ENCODE measurements at places on chromosomes 16 and 17.

- DNase-seq = no peak
Measured at GRCh38 chr16:89784406-89784805, 32.0 kb downstream of the FANCA start.

- no peak for DNase-seq
Measured at GRCh38 chr17:42347198-42347597, 41.0 kb downstream of the STAT3 start.

GRCh38 chr16:25189305-25189704 lies 27.4 kb upstream of the AQP8 start:
- DNase-seq = no peak

DNA sequence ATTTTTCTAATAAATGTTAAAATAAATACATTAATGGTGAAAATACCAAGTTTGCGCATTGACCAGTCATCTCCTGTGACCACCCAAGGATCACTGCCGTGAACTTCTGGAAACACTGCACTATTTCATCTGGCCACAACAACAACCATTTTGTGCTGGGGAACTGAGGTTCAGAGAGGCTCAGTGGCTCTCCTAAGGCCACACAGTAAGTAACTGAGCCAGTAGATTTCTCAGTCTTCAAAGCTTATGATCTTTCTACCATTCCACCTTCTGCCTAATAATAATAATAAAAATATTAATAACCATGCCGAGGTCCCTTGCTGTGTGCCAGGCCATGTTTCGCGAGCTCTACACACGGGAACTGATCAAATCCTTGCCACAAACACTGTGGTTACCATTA lies 182.0 kb downstream of the IRF8 start:
- no peak for DNase-seq

GRCh38 chr17:64331931-64332493 lies 58.6 kb downstream of the PECAM1 start:
- DNase-seq = no peak

DNA sequence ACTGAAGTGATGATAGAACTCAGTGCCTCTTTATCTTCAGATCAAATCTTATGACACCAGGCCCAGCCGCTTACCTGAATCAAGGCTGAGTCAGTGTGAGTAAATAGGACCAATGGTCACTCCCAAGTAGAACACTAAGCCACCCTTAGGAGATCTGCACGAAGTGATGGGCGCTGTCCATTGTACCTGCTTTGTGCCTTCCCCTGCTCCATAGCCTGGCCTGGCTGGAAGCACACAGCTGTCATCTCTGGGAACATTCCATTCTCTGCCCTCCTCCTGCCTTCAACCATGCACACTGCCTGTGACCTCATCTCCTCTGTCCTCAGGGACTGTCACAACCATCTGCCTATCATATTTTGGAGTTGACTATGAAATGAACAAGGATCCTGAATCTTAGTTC lies 279.5 kb upstream of the ASIC2 start:
- no peak for DNase-seq

DNA sequence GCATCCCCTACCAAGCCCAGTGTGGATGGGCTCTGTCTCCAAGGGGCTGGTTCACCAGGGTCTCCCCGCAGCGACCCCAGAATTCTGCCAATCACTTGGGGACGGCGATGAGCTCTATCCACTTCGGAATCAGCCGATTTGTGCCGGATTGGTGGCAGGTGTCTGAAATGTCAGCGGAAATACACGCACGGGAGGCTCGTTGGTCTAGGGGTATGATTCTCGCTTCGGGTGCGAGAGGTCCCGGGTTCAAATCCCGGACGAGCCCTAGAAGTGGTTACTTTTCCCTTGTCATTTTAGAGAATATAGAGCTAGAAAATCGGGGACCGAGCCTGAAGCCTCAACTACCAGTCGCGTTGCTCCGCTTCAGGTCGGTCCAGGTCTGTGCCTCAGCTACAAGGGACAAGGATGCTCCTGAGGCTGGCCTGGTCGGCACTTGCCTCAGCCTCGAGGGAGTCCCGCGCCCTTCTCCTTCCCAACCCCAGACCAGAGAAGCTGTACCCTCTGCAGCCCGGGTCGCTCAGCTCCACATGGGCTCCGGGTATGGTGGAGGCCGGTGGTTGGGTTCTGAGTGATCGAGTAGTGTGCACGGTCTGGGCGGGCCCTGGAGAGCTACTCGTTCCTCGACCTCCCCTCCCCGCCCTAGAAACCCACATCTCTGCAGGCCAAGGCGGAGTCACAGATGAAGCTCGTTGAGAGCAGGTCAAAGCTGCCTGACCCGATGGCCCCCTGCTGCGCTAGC lies 16.0 kb upstream of the OR1F1 start:
- DNase-seq = peak; percentile 50

GRCh38 chr17:40358323-40359038 lies 6.1 kb downstream of the GJD3 start:
- peak; percentile 95 for DNase-seq

DNA sequence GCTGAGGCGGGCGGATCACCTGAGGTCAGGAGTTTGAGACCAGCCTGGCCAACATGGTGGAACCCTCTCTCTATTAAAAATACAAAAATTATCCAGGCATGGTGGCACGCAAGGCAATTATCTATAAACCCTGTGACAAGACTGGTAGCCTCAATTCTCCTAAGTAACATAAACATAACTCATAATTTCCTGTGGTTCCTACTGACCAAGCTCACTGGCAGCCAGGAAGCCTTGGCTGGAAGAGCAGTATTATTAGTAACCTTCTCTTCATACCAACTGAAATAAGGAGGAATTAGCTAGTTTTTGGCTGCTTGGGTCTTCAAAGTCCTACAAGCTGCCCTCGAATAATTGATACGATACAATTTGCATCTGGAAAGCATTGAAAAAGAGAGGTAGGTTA lies 31.6 kb upstream of the LRRC37A3 start:
- no peak for DNase-seq

DNA sequence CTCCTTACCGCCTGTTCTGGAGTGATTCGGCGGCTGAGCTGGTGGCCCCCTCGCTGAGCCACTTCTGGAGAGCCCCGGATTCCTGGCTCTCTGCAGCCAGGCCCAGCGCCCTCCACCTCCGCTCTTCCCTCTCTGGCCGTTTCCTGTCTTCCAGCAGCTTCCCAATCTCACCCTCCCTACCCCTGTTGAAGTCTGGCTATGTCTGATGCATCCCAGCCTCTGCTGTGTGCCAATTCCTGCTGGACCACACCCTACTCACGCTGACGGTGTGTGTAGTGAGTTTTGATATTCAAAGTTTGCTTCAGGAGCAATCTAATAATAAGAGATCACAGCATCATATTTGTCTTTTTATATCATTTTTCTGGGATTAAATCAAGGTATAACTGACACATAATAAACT lies 9.4 kb downstream of the CD300LD start:
- no peak for DNase-seq

DNA sequence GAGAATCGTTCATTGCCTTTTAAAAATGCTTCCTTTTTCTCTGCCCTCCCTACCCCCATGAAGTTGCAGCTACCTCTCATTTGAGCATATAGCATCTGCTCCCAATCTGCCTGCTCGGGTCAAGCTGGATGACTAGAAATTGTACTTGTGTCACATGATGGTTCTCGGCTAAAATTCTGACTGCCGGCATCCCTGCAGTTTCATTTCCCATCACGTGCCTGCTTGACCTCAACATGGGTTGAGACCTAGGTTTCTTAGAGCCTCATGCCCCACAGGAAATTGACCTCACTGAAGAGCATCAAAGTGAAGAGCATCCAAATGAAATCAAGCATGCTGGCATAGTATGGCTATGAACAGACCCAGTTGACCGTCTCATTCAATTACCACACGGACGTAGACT lies 581.6 kb upstream of the PSMD7 start:
- DNase-seq = no peak

GRCh38 chr17:15454346-15454745 lies 13.1 kb downstream of the CDRT4 start:
- no peak for DNase-seq

- DNase-seq = no peak
Measured at GRCh38 chr16:8963010-8963820, 491 bp downstream of the USP7 start.

DNA sequence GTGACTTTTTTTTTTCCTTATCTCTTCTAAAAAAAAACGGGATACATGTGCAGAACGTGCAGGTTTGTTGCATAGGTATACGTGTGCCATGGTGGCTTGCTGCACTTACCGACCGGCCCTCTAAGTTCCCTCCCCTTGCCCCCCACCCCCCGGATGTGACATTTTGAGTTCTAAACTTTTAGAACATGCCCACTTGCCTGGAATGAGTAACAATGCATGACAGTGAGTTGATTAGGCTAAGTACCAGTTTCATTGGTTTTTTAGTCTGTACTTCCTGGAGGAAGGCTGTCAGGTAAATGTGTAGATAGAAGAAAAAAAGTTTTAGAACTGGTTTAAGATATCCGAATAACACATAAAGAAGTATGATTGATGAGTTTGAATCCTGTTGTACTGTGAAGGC lies 4.0 kb downstream of the BPTF start:
- DNase-seq = no peak

DNA sequence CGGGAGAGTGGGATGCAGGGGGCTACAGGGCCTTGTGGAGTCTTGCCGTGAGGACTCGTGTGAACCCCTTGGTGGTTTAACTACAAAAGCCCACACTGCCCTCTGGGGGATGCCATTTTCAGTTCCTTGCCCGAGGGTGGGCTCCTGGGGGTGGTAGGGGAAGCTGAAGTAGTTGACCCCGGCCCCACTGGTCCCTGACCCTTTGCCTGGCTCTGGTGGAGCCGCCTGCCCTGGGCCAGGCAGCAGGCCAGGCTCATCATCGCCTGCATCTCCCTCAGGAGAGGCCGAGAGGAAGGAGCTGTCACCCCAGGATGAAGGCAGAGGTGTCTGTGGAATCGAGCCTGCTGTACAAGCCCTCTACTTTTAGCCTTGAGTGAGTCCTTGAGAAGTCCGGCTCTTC lies 10.2 kb downstream of the COX4I1 start:
- no peak for DNase-seq

GRCh38 chr17:66304304-66305174 lies 2.1 kb downstream of the PRKCA start:
- DNase-seq = peak; percentile 21

DNA sequence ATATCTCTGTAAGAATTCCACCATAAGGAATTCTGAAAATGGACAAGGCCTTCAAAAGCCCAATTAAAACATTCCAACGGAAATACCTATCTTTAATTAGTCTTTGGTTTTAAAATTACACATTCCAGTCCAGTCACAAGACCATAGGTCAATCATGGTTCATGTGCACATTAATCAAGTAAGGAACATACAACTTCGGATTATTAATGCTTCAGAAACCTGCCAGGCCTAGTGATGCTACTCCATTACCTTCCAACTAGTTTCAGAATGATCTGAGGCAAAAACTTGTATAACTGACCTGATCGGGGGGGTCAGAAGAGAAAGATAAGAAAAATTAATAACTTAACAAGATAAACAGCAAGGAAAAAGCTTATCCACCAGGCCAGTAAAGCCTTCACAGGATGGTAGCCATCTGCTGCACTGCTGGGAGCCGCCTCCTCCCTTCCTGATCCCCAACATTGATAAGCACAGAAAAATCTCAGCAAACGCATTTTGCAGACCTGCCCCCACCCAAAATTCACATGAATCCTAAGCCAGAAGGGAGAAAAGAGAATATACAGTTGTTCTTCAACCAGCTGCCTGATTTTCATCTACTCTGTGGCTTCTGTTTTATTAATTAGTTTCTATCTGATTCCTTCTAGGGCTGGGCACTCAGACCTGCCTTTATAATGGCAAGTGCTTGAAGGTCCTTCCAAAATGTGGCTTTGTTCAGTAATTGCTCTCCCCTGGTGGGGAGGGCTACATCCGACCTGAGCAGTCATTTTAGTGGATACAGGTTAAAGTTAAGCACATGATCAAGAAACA lies 6.0 kb downstream of the SDR42E1 start:
- DNase-seq = no peak

DNA sequence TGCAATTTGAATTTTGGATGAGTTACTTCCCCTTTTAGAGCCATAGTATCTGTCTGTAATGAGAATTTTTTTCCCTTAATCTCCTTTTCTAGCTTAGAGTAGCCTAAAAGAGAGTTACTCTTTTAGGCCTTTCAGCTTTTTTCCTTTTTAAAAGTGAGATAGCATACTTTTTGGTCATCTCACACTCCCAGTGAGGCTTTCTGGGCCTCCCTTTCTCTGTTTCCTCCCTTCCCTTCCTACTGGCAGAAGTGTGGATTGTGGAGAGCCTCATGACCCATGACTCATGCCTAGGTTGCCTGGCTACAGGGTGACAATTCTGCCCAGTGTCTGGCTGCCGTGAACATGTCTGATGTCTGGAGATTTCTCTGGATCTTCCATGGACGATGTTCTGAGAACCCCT lies 15.2 kb downstream of the KRT23 start:
- DNase-seq = no peak

DNA sequence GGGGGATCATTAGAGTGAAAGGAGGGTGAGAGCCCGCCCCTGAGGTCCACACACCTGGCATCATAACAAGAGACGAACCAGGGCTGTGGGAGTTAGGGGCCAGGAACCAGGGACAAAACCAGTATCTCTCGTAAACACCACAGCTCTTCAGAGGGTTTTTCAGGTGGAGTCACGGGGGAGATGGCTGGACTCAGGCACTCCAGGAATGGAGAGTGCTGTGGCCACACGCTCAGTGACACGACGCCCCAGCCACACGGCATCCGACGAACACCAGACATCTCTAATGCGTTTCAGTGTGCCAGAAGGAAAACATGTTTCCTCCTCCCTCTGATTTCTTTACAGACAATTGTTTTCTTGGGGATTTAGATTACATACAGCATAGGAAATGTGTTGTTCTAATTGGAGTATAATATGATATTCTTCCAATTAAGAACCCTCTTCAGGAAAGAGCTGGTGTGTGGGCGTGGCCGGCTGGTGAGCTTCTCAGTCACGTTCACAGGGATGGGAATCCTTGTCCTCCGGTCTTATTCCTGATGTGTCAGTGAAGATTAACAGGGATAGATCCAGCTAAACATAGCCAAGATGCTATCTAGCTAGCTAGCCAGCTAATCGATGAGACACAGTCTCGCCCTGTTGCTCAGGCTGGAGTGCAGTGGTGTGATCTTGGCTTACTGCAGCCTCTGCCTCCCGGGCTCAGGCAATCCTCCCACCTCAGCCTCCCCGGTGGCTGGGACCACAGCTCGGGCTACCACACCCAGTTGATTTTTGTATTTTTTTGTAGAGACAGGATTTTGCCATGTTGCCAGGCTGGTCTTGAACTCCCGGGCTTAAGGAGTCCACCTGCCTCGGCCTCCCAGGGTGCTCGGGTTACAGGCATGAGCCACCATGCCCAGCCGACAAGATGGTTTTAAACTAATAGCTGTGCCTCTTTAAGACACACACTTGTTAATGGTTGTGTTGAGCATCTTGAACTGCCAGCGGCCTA lies 98.6 kb downstream of the BANP start:
- DNase-seq = no peak
